Stimulated activated CD4-positive, alpha-beta T cell treated with anti-CD3 and anti-CD28 coated beads, TNF-alpha, amount 100 ng/mL, for 1 hour (primary cell): ENCODE measurements at places on chromosomes 5 and 9.

DNA sequence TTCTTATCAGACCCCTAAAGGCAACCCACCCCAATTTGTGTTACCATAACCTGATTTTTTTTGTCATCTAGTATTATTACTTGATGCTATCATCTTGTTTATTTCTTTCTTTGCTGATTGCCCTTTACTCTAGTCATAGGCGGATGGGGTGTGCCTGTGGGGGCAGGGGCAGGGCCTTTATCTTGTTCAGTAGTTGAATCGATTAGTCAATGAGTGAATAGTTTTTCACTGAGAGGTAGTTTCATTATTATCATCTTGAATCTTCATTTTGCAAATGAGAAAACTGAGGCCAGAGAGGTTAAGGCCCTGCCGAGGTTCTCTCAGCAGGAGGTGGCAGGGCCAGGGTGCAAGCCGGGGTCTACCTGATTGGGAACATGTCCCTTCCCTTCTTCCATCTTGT lies 9.4 kb upstream of the GM2A start:
- DNase-seq: no peak

GRCh38 chr5:112479418-112479817 lies 60.3 kb upstream of the EPB41L4A start:
- no peak for DNase-seq

- DNase-seq: no peak
Measured at GRCh38 chr5:5062525-5063302, 77.4 kb upstream of the ADAMTS16 start.

DNA sequence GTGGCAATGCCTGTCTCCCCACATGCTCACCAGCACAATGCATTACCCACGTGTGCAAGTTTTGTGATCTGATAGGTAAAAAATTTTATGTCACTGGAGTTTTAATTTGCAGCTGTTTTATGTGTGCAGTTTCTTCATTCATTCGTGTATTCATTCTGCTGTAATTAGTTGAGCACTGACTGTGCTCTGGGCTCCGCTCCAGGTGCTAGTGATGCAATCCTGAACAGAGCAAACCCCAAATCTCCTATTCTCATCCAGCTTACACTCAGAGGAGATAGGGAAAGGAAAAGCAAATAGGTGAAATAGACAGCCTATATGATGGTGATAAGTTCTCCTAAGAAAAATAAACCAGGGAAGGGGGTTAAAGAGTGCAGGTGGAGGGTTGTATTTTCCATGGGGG lies 148.4 kb downstream of the TENT4A start:
- DNase-seq: no peak

- no peak for DNase-seq
Measured at GRCh38 chr9:127130661-127131538, 8.5 kb upstream of the ANGPTL2 start.

GRCh38 chr9:19130436-19130835 lies 3.1 kb upstream of the PLIN2 start:
- no peak for DNase-seq

GRCh38 chr5:146151970-146152369 lies 30.5 kb downstream of the LARS1 start:
- no peak for DNase-seq

DNA sequence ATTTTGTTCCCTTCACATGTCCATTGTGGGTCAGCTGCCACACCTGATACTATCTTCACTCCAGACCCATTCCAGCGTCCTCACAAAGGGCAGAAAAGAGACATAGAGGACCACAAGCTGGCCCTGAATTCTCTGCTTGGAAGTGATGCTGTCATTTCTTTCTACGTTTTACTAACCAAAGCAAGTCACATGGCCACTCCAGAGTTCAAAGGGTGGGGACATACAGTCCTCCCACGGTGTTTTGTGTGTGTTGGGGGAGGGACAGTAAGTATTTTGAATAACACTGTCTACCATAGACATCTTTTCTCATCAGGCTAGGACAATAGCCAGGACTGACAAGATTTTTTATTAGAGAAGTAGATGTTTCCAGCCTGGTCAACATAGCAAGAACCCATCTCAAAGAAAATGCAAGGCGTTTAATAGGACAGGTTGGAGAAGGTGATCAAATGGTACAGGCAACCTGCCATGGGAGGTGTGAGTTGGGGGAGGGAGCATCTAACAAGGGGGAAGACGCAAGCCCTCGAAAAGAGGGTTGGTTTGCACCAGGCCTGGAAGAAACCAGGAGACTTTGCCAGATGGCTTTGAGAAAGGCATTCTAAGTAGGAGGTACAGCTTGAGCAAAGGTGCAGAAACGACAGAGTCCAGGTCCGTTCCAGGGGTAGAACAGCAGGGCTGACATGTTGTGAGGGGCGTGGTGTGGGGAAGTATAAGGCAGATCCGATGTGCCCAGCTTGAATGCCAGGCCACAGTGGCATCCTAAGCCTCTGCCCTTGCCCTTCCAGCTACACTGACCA lies 11.3 kb upstream of the GLIPR2 start:
- no peak for DNase-seq

DNA sequence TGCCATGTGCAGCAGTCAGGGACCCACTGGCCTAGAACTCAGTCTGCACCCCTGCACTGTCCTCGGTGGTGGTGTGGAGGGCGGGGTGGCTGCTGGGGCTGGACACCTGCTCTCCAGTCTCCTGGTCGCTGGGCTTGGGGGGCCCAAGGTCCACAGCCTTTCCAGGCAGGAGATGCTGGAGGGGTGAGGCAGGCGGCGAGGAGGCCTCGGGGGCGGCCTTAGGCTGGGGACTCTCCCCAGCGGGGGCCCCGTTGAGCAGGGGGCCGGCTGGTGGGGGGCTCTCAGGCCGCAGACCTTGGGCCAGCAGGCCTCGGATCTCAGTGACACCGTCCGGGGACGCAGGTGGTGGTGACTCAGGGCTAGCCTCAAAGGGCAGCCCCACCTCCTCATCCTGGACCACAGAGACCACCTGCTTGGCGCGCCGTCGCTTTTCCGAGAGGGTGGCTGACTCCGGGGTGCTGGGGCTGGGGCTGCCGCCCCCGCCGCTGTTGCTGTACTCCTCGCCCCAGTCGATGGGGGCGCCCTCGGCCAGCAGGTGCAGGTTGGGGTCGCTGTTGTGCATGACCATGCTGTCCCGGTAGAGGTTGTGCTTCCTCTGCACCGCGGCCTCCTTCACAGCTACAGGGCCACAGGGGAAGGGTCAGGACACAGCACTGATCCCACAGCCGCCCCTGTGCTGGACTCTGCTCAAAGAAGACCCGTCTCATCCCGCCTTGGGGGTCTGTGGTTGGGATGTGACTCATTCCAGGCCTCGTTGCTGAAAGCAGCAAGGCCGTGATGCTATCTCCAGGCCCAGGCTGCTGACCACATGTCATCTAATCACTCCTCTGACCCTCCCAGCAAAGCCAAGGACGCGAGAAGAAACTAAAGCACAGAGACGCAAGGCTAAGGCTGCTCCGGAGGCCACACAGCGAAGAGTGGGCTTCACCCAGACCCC lies 55.8 kb downstream of the LRSAM1 start:
- no peak for DNase-seq

GRCh38 chr9:20838218-20838617 lies 154.2 kb downstream of the FOCAD start:
- DNase-seq: no peak

GRCh38 chr5:90381213-90381929 lies 28.2 kb downstream of the CETN3 start:
- no peak for DNase-seq

GRCh38 chr9:88378317-88378716 lies 9.9 kb upstream of the SPIN1 start:
- DNase-seq: no peak

- DNase-seq: no peak
Measured at GRCh38 chr5:68049053-68049713, 166.4 kb upstream of the PIK3R1 start.

DNA sequence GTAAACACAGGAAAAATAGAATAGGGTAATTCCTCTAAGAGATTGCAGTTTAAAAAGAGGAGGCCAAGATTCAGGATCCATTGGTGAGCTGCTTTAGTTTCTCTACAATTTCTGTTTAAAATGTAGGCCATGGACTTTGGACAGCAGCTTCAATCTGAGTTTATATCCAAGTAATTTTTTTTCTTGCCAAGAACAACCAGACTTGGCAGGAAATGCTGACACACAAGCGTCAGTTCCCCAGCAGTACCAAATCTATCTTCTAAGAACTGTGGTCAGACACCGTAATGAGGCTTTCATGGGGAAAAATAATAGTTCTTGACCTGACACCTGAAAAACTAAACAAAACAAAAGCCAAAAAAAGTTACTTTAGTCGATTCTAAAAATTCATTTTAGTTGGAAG lies 528.8 kb downstream of the CSNK1G3 start:
- no peak for DNase-seq

DNA sequence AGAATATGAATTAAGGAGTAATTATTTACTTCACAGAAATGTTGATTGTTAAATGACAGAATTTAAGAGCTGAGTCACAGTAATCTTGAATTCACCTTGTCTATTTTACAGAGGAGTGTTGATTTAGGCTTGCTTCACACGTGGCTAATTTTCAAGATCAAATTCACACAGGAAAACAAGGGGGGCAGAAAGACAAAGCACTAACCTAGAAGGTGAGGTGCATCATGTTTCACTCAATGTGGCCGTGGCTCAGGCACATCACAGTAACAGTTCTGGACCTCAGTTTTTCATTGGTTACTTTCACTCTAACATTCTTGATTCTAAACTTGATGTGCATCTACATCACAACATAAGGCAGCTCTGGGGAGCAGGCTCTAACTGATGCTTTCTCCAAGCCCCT lies 69.6 kb upstream of the GNAQ start:
- DNase-seq: no peak

- no peak for DNase-seq
Measured at GRCh38 chr5:32767948-32768467, 56.9 kb downstream of the NPR3 start.

DNA sequence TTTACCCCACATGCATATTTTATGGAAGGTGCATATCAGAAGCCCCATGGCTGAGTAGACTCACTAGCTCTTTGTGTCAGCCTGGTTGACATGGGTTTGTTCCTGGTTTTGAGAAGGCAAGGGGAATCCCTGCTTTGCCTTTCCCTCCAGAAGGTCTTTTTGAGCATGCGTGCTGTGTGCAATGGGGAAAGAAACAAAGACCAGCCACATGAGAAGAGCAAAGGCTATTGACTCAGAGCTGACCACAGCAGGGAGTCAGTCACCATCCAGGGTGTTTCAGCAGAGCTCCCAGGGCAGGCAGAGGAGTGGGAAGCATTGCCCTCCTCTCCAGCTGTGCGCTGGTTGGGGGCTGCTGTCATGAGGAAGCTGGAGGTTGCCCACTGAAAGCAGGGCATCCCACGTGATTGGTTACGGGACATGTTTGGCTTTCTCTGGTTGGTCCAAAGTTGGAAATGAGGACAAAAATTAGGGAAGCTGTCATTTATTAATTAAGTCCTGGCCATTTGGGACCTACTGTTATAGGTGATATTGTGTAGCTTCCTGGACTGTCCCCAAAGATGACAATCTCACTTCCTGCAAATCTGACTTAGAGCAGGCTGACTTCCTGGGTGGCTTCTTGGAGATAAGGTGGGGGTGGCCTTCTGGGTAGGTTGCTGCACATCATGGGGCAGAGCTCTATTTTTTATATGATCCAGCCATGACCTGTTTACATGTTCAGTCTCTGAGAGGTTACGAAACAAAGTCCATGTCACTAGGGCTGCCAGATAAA lies 48.9 kb upstream of the TDRD7 start:
- no peak for DNase-seq

GRCh38 chr5:39169081-39169480 lies 50.3 kb downstream of the FYB1 start:
- no peak for DNase-seq

DNA sequence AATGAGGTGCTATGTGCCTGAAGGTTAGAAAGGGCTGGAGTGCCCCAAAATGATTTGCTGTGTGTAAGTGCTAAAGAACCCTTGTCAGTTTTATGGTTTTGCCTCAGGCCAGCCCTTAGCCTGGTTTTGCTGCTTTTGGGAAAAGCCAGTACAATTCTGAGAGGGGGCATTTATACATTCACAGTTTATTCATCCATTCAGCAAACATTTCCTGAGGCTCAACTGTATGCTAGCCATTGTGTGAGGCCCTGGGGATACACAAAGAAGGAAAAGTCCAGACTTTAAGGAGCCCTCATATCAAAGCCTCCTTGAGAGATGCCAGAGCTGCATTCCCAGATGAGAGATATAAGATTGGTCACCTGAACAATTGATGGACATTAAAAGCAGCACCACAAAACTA lies 115.2 kb upstream of the PLCXD3 start:
- no peak for DNase-seq

DNA sequence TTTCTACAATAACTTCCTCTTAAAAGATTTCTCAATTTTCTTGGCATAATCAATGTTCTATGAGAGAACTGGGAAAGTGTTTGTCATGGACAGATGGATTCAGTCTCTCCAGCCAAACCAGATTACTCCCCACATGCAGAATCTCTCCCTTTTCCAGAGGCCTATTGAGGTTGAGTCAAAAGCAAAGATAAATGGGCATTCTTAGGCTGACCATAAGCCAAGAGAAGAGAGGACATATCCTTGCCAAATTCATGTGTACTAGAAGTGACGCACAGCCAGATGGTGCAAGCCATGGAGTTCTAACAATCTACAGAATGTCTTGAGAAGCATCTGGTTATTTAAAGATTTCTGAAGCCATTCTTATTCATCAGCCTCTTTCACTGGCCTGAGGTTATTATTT lies 2115.0 kb downstream of the MAT2B start:
- DNase-seq: no peak

DNA sequence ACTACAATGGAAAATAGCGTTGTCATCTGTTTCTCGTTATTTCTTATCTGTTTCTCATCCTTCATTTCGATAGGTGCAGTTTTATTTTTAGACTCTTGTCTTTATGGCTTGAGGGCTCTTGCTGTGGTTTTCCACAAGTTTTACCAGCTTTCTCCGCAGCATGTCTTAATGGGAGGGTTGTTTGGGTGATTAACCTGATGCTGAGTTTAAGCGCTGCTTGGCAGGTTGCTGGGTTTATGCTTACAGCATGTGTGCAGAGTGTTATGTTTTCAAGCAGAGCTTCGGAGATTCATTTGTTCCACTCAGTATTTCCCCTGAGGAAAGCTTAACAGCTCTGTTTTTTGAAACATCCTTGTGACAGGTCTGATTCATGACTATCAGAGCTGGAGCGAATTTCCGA lies 154.0 kb downstream of the SLC12A2 start:
- no peak for DNase-seq

DNA sequence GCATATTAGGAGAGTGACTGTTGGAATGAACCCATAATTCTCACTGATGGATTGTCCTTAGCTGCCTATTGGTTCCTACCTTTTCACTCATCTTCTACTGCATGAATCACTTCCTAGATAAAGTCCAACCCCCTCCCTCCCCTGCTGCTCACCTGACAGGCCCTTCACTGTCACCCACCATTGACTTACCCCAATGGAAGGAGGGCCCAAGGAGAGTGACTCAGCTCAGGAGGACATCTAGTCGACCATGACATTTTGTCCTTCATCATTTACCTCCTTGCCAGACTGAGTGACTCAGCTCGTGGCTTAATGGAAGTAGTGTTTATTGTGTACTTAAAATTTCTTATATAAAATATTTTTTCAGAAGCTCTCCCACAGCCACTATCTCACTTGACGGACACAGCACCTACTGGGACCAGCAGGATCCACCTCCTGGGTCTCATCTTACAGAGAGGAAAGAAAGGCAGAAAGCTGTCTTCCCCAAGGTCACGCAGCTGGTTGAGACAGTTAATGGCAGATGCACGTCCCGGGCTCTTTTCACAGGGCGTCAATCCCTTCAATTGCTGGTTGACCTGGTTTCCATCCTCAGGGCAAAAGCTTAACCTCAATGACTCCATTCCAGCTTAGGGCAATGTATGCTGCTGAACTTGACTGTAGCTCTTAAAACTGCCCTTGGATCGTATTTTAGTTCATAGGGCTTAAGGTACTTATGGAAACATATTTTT lies 142.3 kb downstream of the MARCHF11 start:
- DNase-seq: no peak

- no peak for DNase-seq
Measured at GRCh38 chr5:174247301-174247700, 201.8 kb downstream of the NSG2 start.
